Activated CD4-positive, alpha-beta T cell treated with anti-CD3 and anti-CD28 coated beads, Interleukin-2, amount 50 U/mL, for 16 hours (primary cell): ENCODE measurements at places on chromosomes 3 and 15.

- no peak for DNase-seq
Observed at GRCh38 chr3:126028096-126028495, 55.8 kb downstream of the SLC41A3 start.

DNA sequence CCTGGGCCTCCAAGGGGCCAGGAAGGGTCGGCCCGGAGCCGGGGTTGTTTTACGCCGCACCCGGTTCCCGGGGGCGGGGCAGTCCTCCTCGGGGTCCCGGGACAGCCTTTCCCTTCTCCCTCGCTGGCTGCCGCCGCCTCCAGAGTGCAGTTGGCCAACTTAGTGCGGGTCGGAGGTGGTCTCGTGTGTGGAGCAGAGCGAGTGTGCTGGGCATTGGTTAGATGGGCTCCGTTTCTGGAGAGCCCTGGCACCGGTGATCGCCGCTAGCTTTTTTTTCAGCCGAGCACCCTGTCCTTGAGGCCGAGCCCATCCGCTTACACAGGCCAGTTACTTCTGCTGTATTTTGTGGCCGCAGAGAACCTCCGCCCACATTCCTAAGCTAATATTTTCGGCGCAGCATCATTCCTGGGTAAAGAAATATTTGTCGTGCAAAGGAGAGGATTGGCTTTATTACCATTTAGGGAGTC lies 585 bp downstream of the KIF23 start:
- peak; percentile 18 for DNase-seq

DNA sequence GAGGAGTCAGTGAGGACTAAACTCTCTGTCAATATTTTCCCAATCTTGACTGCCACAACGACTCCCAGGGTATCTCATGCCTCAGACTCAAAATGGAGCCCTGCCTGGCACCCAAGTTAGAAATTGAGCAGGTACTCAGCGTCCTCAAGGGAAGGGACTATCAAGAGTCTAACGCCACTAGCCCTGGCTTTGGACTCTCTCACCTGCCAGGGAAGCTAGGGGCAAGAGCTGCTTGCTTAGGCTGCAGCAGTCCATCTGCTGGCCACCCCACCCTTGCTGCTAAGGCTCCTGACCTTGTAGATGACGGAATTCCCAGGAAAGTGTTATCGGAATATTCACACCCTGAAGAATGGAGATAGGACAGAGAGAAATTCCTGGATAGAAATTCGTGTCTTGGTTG lies 33.0 kb downstream of the ZIC4 start:
- no peak for DNase-seq

DNA sequence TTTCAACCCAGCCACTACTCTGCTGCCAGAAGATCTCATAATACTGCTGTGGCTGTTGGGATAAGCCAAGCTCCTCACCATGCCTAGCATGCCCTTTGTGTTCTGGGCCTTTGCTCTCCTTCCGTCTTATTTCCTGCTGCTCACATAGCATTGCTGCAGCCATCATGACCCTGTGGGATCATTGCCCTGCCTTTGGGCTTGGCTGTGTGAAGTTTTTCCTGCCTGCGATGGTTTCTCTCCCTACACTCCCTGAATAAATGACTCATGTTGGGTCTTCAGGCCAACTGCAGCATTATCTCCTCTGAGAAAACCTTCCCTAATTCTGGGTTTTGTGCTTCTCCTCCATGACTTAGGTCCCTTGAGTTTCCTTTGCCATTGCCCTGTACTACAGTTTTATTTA lies 20.8 kb upstream of the TRA2B start:
- no peak for DNase-seq

DNA sequence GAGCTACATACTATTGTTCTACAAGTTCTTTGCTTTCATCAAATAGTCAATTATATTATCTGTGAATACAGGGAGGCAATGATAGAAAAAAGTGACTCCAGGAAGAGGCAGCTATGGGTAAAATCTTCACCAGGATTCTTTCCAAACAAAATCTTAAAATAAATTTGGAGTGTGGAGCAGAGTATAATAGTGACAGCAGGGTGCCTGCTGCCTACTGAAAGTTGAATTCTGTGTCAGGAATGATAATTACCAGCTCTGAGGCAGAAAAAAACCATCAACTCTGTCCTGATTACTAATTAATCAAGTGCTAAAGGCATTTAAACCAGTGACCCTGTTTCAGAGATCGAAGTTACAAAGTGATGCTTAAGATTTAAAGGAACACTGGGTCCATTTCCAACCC lies 148.0 kb downstream of the DIPK2A start:
- DNase-seq, result no peak

- no peak for DNase-seq
Observed at GRCh38 chr3:62051506-62051905, 321.8 kb downstream of the FEZF2 start.

- DNase-seq, result no peak
Observed at GRCh38 chr15:58710701-58711100, 38.8 kb downstream of the ADAM10 start.

- DNase-seq, result no peak
Observed at GRCh38 chr3:61996366-61996765, 377.0 kb downstream of the FEZF2 start.

DNA sequence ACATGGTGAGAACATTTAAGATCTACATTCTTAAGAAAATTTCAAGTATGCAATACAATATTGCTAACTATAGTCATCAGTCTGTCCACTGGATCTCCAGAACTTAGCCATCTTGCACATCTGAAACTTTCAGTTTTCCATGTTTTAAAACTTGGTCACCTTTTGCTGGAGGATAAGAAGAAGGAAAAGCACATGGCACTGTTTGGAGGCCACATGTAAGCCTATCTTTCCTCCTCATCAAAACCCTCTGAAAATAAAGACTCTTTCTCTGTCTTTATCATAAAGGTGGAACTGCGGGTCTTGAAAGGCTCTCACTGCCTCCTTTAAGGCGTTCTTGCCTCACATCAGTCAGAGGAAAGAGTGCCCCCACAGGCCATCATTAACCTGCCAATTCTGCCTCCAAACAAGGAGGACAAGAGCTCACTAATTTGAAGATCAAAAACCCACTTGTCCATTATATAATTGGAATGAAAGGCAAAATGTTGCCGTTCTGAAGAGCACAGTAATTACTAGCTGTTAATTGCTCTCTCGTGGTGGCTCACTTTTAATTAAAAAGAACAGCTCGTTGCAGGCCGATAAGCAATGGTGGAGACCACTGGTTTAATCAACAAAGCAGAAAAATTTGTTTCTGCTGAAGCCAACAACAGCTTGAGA lies 157.8 kb downstream of the MECOM start:
- DNase-seq, result no peak

DNA sequence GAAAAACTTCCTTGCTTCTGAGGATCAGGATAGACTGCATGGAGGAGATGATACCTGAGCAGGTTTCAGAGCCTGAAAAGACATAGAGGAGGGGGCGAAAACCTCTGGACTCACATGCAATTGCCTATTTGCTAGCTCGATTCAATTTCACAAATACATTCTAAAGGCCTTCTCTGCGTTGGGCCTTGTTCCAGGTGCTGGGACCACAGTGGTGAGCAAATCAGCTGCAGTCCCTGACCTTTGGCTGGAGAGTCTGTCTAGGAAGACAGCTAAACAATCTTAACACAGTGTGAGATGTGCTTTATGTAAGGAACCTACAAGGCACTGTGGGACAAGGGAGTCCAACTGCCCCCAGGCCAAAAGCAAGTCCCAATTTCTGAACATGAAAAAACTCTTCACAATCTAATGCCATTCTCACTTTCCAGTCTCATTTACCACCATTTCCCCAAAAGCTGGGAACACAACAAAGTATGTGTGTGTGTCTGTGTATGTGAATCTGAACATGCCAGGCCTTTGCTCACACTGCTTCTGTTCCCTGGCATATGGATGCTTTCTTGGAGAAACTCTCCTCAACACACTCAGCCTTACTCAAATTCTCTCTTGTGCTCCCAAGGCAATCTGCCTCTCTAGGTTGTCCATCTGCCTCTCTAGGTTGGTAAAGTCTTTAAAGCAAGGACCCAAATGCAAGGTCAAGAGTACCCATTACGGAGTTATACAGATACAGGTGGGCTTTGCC lies 2.1 kb upstream of the PCCB start:
- no peak for DNase-seq

GRCh38 chr15:55846116-55846707 lies 103.3 kb upstream of the PRTG start:
- peak; percentile 80 for DNase-seq

- DNase-seq, result no peak
Observed at GRCh38 chr3:173584838-173585831, 187.6 kb downstream of the NLGN1 start.

GRCh38 chr3:167467848-167468611 lies 5.8 kb downstream of the SERPINI2 start:
- DNase-seq, result no peak

DNA sequence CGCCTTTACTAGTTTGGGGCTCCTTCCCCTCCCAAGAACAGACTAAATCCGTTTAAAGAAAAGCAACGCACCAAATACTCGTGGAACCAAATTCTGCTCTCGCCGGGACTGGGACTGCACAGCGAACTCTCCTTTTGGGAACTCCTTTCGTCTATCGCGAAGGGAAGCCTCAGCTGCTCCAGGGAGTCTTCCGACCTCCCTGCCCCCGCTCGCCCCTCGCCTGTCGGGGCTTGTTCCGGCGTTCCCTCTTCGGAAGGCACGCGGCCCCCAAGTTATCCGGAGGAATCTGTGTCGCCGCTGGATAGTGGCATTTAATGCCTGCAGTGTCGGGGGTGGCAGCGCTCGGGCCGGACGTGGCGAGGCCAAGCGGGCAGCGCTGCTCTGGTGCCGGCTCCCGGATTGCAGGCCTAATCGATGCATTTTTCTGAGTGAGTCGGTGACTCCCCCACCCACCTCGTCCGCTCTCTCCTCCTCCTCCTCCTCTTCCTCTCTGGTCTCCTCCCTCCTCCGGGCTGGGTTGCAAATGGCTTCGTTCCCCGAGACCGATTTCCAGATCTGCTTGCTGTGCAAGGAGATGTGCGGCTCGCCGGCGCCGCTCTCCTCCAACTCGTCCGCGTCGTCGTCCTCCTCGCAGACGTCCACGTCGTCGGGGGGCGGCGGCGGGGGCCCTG lies at the start of gene TRIM71:
TSS of gene TRIM71 (plus strand) at position 440 of the 671 bp plus-strand sequence. CDS start at position 524, 84 bp downstream.
- DNase-seq, result peak; percentile 14

- DNase-seq, result no peak
Observed at GRCh38 chr15:27731776-27732175, 367.3 kb downstream of the OCA2 start.

DNA sequence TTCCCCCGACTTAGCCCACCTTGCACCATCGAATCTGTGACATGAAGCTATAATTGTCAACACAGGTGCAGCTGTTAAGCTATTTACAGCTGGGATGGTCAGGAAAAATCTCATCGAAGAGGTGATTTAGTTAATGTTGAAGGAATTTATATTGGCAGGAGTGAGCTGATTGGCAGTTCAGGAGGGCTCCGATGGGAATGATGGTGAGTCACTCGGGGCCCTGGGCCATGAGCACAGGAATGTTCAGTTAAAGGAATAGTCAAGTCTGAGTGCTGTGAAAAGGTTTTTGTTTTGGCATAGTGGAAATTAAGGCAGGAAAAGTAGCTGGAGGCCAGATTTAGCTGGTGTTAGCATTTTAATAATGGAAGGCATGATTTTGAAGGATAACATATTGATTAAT lies 95.7 kb downstream of the OXSM start:
- no peak for DNase-seq

- no peak for DNase-seq
Observed at GRCh38 chr3:172692751-172693338, 18.0 kb downstream of the NCEH1 start.

DNA sequence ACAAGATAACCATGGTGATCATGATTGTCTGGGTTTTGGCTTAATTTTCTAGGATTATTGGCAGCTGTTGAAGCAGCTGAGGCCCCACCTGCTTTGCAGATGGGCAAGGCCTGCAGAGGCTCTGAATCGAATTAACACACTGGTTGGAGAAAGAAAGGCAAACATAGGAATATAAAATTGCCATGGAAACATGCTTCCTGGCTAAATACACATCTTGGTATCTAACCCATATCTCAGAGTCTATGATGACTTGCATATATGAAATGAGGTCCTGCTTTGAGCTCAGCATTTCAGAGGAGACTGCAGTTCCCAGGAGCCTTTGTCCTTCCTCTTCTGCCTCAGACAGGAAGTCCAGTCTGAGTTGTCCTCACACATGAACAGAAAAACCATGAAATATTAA lies 24.3 kb upstream of the SV2B start:
- no peak for DNase-seq

GRCh38 chr15:28273468-28273867 lies 48.5 kb downstream of the HERC2 start:
- DNase-seq, result no peak

DNA sequence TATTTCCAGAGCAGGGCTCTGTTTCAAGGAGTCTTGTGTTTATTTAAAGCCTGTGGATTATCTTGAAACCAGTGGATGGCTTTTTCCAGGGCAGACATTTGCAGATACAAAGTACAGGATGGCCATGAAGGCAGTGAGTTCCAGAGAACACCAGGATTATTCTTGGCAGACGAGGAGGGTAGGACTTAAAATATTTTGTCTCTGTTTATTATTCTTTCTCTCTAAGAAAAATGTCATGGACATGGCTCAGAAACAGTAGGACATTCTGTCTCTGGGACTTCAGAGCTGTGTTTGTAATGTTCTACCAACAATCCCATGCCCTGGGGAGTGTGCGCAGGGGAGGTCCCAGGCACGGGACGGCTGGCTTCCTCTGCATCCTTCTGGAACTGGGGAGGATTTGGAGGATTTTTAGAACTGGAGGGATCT lies 125.9 kb downstream of the ATP10A start:
- no peak for DNase-seq

- DNase-seq, result no peak
Observed at GRCh38 chr3:2992534-2992933, 117.6 kb downstream of the IL5RA start.

DNA sequence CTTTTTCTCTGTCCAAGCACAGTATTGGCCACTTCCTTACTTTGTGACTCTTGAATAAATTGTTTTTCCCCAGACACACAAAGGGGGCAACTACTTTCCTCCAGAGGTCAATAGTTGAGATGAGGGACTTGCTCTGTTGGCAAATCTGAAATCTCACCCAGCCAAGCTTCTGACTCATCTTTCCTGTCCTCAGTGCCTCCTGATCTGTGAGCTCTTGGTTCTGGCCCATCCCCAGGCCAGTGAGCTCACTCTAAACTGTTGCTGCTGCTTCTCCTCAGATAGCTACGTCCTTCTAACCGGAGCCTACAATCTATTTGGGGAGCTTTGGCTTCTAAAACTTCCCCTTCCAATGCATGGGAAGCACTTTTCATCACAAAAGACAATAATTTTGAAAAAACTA lies 50.0 kb upstream of the NMD3 start:
- DNase-seq, result no peak

DNA sequence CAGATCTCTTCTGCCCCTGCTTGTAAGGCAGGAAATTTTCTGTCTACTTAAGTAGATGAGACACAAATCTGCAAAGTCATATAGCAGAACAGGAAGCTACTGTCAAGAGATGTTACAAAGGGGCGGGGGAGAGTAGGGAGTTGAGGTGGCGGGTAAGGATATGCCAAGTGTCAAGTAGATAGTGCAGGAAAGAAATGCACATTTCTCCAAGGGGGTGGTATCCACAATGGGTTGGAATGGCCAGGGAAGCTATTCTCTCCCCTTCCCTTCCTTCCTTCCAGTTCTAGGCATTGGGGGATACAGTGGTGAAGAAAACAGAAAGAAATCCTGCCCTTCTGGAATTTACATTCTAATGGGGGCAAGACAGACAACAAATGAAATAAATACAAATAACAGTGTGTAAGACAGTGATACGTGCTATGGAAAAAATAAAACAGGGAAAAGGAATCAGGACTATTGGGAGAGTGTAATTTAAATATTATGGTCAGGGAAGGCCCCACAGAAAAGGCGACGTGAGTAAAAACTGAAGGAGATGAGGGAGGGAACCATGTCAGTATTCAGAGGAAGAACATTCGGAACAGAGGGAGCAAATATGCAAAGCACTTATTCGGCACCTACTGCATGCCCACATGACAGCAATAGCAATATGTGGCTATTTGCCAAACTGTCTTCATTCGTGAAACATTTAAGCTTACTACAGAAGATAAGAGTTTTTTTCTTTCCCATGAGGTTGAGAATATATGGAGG lies 42.8 kb upstream of the RNU6-1 start:
- peak; percentile 21 for DNase-seq
